Liver (tissue), 10 donors: ENCODE measurements at places on chromosomes 2 and 18. TPM values are rescaled to one million over a fixed set of nuclear protein-coding genes. Genes with fewer than 3 reads are reported as not detected.

FOXI3 gene
- not detected for polyA plus RNA-seq

NMUR1 gene
- polyA plus RNA-seq: 0.67 TPM

SIX3 gene
- not detected for polyA plus RNA-seq

GIGYF2 gene
- 10.6 TPM for polyA plus RNA-seq

NPHP1 gene
- 0.88 TPM for polyA plus RNA-seq

ANKRD44 gene
- 3.8 TPM for polyA plus RNA-seq

IL37 gene
- polyA plus RNA-seq: not detected

IL1RL1 gene
- 5.2 TPM for polyA plus RNA-seq

DSG1 gene
- 0.13 TPM for polyA plus RNA-seq

TBR1 gene
- polyA plus RNA-seq: not detected

PPP1CB gene
- 26.2 TPM for polyA plus RNA-seq

CHCHD5 gene
- polyA plus RNA-seq: 36.6 TPM

DHRS9 gene
- 0.25 TPM for polyA plus RNA-seq

L3MBTL4 gene
- polyA plus RNA-seq: 2.3 TPM

SLC30A3 gene
- polyA plus RNA-seq: not detected

CCDC148 gene
- polyA plus RNA-seq: 0.02 TPM

GNAL gene
- polyA plus RNA-seq: 0.78 TPM

RAB10 gene
- 26.6 TPM for polyA plus RNA-seq

ALPG gene
- polyA plus RNA-seq: not detected

GAL3ST2 gene
- polyA plus RNA-seq: 0.03 TPM

IL1RL2 gene
- 1.3 TPM for polyA plus RNA-seq

KLHL41 gene
- 0.10 TPM for polyA plus RNA-seq

TDRD15 gene
- polyA plus RNA-seq: 0.09 TPM

TUBB8B gene
- polyA plus RNA-seq: not detected

CCDC74A gene
- 0.51 TPM for polyA plus RNA-seq

STAT4 gene
- 3.8 TPM for polyA plus RNA-seq

CNGA3 gene
- polyA plus RNA-seq: not detected

DPP10 gene
- polyA plus RNA-seq: 0.05 TPM

GPC1 gene
- 41.0 TPM for polyA plus RNA-seq

TMEM169 gene
- 0.85 TPM for polyA plus RNA-seq

BCL11A gene
- 0.43 TPM for polyA plus RNA-seq

FAM110C gene
- 4.9 TPM for polyA plus RNA-seq

CAPN14 gene
- polyA plus RNA-seq: not detected

LRRC30 gene
- polyA plus RNA-seq: not detected

RNU2-63P gene
- polyA plus RNA-seq: not detected
